ENCODE measurements at places on chromosomes 11 and 22.

- DNase-seq, result no peak
Measured at GRCh38 chr11:69022260-69022659, 9.2 kb upstream of the MRGPRF start.

DNA sequence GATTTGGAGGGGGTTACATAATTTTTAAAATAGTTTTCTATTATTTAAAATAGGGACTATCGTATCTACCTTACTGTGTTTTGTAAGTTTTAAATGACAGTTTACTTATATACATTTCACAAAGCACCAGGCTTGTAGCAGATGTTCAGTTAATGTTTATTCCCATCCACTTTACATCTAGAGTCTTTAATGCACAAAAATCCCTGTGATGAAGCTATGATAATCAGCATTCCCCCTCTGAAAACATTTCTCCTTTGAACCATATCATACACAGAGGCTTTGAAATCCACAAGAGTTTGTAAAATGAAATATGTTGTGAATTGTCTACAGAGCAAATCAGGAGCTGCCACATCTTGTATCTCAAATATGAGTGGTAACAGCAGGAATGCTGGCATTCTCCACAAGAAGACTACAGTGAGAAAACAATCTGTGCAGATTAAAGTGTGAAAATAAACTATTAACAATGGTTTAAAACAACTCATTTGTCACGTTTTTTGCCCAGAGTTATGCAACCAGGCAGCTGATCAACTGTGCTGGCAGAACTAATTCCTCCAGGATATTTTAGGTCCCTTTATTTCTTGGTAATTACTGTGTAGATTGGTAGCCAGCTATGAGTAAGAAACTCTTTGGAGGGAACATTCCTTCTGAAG lies 699.1 kb upstream of the ARHGAP42 start:
- no peak for DNase-seq

DNA sequence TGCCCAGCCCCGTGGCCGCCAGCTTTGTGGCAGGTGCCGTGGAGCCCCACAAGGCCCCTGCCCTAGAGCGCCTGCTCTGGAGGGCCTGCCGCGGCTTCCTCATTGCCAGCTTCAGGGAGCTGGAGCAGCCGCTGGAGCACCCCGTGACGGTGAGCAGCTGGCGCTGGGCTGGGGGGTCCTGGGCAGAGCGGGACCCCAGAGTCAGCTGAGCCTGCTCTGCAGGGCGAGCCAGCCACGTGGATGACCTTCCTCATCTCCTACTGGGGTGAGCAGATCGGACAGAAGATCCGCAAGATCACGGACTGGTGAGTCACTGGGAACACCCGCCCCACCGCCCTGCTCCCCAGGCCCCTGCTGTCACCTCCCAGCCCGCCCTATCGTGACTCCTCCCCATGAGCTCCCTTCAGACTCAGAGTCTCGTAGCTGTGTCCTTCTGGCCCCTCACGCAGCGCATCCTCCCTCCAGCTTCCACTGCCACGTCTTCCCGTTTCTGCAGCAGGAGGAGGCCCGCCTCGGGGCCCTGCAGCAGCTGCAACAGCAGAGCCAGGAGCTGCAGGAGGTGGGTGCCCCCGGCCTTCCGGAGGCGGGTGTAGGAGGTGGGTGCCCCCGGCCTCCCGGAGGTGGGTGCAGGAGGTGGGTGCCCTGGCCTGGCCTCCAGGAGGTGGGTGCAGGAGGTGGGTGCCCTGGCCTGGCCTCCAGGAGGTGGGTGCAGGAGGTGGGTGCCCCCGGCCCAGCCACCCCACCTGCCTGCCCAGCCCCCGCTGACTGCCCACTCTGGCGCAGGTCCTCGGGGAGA lies 4.7 kb downstream of the TCIRG1 start:
- no peak for DNase-seq

DNA sequence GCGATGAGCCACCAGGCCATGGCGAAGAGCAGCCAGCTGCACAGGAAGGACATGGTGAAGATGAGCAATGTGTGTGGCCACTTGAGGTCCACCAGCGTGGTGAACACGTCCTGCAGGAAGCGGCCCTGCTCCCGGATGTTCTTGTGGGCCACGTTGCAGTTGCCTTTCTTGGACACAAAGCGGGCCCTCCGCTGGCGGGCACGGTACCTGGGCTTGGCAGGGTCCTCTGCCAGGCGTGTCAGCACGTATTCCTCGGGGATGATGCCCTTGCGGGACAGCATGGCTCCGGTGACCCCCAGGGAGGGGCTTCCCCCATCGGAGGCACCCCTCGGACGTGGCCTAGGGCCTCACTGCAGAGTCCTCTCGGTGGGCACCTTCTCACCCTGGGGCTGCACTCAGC lies 648 bp downstream of the KCNJ11 start:
- DNase-seq, result no peak

DNA sequence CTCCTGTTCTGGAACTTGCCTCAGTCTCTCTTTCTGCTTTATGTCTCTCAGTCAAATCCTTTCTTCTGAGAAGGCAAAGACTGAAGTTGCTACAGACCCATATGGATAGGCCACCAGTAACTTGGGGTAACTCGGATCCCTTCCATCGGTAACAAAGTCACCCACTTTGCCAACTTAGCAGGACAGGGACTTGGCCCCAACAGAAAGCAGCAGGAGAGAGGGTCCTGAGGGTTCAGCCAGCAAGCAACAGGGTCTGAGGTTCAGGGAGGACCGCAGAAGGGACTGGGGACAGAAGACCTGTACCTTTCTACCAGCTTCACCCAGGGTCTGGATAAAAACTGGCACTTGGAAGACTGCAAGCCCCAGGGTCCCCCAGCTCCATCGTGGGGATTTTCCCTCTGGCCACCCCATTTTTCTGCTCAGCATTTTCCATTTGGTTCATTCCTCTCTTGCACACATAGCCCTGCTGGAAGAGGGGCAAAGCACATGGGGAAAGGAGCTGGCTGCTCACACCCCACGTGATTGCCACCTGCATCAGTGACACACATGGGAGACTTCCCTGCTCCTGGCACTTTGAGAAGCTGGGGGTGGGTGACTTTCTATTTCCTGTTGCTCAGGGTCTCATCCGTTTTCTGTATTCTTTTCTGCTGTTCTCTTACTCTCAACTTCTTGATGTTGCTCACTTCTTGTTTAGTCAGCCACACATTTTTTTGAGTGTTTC lies 34.6 kb upstream of the GNAZ start:
- DNase-seq, result no peak

GRCh38 chr11:133559382-133559781 lies 27.1 kb upstream of the OPCML start:
- no peak for DNase-seq

GRCh38 chr11:14677146-14677545 lies 33.5 kb downstream of the PDE3B start:
- DNase-seq, result no peak

GRCh38 chr11:74004759-74005615 lies 3.9 kb downstream of the UCP3 start:
- no peak for DNase-seq

DNA sequence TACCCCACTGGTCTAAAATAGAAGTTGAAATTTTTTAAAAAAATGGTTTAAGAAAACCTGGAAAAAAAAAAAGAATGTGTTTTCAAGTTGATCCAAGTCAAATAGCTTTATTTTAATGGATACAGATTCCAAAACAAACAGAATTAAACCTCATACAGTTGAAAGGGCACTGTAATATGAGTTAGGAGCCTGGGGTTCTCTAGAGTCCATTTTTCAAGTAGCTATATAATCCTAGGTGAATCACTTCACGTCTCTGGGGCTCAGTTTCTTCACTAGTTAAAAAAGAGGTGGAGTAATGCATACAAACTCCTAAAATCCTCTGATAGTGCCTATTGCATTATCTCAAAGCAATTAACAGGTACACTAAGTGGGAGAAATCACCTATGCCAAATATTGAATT lies 132.9 kb downstream of the BBOX1 start:
- no peak for DNase-seq

DNA sequence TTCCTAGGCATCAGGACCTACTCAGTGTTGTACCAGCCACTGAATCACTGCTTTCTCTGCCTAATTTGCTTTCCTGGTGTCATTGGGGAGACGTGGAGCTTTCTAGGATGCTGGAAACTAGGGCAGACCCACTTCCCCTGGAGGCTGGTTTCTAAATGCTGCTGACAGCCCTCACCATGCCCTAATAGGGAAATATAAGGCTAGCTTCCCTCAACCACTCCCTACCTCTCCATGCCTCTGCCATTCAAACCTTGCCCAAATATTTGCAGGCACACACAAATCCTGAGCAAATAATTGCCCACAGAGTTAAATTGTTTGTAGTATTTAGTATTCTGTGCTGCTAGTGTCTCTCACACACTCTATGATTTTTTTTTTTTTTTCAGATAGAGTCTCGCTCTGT lies 310.2 kb downstream of the DDX10 start:
- DNase-seq, result no peak

DNA sequence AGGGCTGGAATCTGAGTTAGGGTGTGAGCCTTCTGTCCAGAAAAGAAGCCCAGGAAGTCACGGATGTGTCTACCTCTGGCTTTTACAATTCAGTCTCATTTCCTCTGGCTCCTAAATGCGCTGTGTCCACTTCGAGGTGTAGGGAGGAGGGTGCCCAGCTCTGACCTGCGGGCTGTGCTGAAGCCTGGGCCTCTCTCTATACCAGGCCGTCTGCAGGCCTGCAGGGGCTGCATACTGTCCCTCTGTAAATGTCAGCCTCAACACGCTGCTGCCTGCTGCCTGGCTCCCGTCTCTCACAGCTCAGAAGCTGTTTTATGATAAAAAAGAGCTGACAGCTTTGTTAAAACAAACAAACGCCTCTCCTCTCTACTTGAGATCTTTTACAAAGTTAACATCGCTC lies 14.5 kb downstream of the ARVCF start:
- no peak for DNase-seq

GRCh38 chr11:130549393-130549999 lies 101.1 kb downstream of the ADAMTS15 start:
- no peak for DNase-seq

DNA sequence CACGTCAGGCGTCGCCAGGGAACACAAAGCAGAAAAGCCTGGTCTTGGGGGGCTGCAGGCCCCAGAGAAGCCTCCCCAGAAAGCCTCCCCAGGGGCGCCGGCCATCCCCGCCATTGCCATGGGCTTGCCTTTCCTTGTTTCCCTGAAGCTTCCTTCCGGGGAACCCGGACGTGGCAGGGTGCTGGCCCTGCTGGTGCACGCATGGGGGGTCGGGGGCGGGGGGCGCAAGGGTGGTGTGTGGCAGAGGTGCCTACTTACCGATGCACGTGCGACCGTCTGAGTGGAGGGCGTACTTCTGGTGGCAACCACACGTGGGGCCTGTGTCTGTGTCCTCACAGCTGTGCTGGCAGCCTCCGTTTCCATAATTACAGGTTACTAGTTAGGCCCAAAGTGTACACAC lies 71.0 kb upstream of the TTLL12 start:
- no peak for DNase-seq

GRCh38 chr11:112962579-112963367 lies 1.6 kb downstream of the NCAM1 start:
- no peak for DNase-seq

DNA sequence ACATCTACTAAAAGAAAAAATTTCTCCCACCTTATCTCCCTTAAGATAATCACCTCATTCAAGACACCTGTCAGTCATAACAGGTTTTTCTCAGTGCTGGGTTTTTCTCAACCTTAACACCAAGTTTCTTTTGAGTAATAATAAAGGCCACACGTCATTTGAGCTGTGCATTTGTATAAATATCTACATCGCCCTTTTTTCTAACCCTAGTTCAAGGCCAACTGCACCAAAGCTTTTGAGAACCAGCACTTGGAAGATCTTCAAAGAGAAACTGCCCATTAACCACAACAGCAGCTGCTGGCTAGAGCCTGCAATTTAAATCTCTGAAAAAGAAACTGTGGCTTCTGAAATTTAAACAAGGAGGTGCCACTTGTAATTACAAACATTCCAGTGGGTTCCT lies 6.9 kb downstream of the CADM1 start:
- DNase-seq, result no peak

DNA sequence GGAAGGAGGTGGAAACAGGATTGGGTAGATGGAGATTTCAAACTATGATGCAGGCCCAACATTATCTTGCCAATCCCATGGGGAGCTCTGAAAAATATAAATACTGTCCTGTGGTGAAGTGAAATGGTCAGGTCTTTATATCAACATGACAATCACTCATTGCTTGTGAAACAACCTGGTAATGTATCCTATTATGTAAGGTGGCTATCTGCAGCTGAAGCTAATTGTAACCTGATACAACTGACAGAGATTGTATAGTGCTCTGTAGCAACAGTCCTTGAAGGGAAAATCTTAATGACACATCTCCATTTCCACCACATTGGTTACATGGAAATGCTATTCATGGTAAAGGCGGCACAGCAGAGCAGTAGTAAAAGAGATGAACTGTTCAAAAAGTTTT lies 20.7 kb upstream of the CHORDC1 start:
- no peak for DNase-seq

- no peak for DNase-seq
Measured at GRCh38 chr22:48491451-48491941, 1336.2 kb downstream of the BRD1 start.

GRCh38 chr11:117814766-117815261 lies 9.7 kb downstream of the FXYD2 start:
- no peak for DNase-seq

DNA sequence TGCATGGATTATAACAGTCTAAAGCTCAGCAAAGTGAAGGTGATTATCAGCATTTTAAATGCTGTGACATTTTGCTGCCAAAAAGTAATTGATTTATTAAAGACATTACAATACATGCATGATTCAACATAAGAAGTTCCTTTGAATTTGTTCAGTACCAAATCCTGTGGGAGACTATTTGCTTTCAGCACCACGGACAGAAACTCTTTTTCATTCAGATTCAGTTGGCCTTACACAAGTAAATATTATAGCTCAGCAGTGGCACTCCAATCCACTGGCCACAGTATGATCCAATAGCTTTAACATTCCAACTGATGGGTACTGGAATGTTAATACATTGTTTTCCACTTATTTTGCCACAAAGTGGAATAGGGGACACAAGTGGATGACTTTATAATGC lies 806.7 kb downstream of the NTM start:
- peak; percentile 81 for DNase-seq

GRCh38 chr22:22380098-22381030 lies 128.2 kb downstream of the ZNF280B start:
- DNase-seq, result no peak

GRCh38 chr22:49970528-49971231 lies 10.1 kb downstream of the PIM3 start:
- peak; percentile 61 for DNase-seq

DNA sequence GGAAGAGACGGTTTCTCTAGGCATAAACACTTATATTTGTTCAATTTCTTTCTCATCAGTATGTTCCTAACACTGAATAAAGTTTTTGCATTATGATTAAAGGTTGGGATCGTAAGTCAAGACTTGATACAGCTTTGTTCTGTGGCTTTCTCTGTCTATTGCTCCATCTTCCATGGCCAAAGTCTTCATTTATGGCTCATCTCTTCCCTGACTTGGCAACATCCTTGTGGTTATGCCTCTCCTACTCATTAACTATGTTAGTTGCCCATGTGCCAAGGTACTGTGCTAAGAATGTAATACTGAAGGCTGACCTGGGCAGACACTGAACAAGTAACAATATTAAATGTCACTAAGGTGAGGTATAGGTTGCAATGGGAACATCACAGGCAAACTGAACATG lies 1.6 kb upstream of the ACCSL start:
- no peak for DNase-seq

All from left renal cortex interstitium (tissue), 4 donors.